ENCODE measurements at places on chromosomes 2 and 18.
A peak's percentile ranks its signal among the peaks of the same experiment; 100 is the strongest.

DNA sequence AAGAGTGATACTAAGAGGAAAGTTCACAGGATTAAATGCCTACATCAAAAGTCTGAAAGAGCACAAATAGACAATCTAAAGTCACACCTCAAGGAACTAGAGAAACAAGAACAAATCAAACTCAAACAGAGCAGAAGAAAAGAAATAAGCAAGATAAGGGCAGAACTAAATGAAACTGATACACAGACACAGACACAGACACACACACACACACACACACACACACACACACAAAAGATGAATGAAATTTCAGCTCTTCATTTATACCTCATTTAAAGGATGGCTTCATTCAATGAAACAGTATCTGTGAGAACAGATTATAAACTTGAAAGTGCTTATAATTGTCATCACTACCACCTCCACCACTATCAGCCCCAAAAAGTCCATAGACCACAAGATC, 428.9 kb downstream of the MBD2 start:
- DNase-seq: no peak

DNA sequence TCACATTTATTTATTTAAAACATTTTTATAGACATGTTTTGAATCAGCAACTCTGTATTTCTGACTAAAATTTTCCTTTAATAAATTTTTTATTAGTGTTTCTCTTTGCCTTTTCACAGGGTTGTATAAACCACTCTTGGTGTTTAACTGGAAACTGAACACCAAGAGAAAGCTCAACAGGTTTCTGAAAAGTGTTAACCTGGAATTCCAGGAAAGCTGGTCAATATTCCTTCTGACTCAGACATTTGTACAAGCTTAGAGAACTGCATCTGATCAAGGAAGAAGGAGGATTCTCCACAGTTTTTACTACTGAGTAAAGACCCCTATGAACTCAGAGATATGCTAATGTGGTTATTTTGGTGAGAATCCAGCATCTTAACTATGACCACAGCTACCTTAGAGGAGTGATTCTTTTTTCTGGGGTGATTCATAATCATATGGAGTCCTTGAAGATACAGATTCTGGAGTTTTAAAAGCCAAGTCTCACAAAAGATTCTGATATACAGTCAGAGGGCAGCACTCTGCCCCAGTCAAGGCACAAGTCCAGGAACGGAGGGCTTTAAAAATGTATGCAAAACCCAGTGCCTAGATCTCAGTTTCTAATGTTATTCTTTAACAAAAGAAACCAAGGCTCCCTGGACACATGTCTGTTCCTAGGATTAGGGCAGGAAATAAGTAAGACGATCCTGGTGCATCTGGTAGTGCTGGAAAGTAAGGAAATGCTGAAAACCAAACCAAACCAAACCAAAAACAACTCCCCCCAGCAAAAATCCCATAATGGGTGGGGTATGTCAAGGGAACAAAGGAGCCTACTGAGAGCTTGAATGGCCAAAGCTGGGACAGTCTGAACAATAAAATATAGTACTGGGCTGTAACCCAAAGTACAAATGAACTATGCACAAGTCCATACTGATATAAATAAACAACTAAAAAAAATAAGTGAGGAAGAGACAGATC, 85.1 kb upstream of the FZD5 start:
- DNase-seq: no peak

- DNase-seq: no peak
Observed at GRCh38 chr2:130259594-130259993, 61.4 kb upstream of the TUBA3E start.

- DNase-seq: no peak
Observed at GRCh38 chr2:229969921-229970320, 47.6 kb downstream of the FBXO36 start.

DNA sequence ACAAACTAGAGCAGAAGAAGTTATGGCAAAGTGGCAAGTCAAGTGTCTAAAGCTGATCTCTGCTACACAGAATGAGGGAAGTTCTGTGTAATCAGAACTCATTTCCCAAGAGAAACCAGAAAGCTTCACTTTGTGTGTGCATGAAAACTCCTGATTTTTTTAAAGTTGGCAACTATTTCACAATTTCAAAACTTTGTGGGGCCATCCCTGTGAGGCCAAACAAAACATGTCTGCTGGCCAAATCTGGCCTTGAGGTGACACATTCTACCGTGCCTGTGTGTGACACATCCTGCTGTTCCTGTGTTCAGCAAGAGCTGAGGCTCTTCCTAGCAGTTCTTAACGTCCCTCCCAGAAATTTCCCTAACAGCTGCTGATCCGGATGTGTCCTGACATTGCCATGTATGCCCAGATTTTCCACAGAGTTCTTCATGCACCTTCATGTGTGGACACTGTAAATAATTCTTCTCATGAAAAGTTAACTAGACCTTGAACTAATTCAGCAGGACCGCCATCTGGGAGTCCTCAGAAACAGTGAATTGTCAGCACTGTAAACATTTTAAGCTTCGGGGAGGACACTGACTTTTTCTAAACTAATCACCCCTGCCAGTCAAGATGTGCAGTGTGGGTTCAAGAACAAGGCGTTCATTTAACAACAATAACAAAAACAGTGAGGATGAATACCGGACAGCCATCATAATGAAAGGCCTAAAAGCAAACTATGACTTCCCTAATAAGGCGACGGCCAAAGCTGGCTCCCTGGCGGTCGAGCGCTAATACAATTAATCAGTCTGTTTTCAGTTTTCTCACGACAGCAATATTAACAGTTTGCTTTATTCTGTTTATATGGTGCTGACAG, 99.0 kb downstream of the PLEKHM3 start:
- DNase-seq: no peak

- DNase-seq: no peak
Observed at GRCh38 chr2:128788636-128789220, 470.1 kb upstream of the HS6ST1 start.

- no peak for DNase-seq
Observed at GRCh38 chr2:192729369-192729768, 534.6 kb upstream of the TMEFF2 start.

DNA sequence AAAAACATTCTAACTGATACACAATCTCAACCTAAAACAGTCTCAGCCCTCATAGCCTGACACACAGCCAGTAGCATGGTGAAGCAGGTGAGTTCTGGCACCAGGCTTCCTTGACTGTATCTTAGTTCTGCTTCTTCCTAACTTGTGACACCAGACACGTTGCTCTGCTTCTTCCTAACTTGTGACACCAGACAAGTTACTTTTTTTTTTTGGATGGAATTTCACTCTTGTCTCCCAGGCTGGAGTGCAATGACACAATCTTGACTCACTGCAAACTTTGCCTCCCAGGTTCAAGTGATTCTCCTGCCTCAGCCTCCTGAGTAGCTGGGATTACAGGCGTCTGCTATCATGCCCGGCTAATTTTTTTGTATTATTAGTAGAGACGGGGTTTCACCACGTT, 6.7 kb upstream of the ATG16L1 start:
- no peak for DNase-seq

DNA sequence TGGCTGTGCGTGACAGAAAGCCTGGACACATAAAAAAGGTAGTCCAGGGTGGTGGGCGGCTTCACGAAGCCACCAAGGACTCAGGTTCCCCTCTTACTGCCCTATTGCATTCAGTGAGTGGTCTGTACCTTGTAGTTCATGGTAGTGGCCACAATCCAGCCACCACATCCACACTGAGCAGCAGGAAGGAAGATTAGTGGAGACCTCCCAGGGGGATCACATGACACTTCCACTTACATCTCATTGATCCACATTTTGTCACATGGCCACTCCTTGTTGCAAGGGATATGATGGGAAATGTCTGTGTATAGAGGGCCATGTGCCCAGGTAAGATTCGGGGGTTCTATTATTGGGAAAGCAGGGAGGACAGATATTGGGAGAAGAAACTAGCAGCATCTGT, 13.7 kb downstream of the IL1R2 start:
- DNase-seq: no peak

GRCh38 chr18:58900015-58900649, 35.5 kb downstream of the ZNF532 start:
- DNase-seq: no peak

DNA sequence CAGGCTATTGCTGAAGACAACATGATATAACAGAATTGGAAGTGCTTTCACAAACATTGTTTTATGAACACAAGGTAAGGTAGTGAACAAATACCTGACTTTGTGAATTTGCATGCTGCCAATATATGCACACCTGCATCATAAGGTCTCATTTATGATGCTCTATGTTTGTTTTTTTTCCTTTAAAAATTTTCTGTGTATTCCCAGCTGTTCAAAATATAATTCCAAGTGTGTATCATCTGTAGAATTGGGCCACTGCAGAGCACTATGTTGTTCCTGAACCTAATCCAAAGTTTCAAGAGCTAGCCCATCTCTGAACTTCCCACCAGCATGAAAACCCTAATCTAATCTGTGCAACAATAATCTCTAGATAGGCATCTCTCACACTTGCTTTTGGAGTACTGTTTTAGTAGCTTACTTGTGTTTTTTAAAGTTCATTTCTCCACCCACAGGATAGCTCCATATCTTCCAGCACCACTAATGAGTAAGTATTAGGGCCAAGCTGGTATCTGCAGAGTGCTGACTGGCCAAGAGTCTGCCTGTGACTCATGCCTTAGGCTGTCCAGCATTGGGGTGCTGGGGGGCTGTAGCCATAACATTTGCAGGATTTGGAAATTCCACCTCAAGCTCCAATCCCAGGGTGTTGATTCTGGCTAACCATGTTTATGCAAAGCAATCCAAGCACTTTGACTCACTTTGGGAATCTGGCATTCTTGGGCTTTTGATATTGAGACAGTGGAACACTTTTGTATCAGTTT, 208.2 kb upstream of the REV1 start:
- DNase-seq: no peak

DNA sequence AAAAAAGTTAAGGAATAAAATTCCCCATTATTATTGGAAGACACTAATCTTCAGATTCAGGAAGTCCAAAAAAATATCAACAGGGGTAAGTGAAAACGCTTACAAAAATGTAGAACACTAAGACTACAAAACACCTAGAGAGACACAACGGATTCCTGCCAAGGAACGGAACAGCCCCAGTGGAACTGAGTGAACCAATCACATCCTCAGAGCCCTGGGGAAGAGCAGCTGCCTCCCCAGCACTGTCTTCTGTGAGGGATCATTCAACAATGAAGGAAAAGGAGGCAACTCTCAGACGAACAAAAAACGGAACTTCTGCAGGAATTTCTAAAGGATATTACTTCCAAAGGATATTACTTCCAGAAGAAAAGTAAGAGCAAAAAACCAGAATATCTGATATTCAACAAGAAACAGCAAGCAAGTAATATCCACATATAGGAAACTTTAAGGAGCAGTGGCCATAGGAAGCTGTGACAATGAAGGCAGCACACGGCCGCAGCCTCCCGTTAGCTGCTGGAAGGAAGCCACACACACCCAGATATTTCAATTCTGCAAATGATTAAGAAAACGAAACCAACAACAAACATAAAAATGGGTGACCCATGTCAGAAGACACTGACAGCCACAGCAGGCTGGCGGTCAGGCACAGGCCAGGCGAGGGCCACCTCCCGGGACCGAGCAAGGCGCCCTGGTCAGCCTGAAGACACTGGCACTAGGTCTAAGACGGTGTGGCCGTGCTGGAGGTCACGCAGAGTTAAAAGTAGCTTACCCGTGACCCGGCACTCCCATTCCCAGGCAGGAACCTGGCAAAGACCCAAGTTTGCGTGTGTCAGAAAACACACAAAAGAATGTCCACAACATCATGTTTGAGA, 81.8 kb downstream of the HDAC4 start:
- DNase-seq: no peak

DNA sequence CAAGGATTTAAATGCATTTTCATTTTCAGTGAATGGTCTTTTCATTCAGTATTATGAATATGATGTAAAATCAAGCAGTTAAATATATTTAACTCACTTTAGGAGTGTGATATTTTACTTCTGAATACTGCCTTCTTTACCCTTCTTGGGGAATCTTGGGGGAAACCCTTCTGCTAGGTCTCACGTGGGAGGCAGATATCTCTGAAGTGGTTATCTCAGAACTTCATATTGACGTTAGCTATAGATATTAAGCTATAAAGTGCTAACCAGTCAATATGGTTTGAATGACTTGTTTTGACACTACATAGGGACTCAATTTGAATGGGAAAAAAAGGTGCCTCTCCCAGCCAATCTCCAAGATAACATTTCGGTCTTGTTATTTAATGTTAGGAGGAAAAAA, 9.8 kb downstream of the REL start:
- no peak for DNase-seq

DNA sequence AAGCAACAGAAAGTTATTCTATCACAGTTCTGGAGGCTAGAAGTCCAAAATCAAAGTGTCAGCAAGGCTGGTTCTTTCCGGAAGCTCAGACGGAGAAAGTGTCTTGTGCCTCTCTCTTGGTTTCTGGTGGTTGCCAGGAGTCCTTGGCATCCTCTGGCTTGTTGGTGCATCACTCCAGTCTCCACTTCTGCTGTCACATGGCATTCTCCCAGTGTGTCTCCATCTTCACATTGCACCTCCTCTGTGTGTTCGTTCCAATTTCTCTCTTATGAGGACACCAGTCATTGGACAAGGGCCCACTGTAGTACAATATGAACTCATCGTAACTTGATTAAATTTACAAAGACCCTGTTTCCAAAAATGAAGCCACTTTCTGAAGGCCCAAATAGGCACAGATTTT, 175.4 kb upstream of the ATP5MC3 start:
- DNase-seq: no peak

- DNase-seq: peak; percentile 53
Observed at GRCh38 chr2:39851651-39852110, 72.6 kb upstream of the THUMPD2 start.

GRCh38 chr18:57404345-57404744, 30.8 kb upstream of the ONECUT2 start:
- DNase-seq: no peak

DNA sequence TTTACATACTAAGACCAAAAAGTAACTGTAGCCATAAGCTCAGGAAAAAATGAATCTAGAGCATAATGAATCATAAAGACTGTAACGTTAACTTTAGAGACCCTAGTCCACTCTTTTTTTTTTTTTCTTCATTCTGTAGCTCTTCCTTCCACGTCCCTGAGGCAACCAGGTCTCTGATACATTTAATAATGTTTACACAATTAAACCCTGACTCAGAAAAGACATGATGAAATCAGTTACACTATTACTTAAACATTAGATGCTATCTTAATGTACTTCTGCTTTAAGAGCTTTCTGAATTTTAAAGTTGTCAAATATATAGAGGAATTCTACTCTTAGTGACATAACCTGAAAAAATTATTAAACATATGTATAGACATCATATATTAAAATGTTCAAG, 1121.5 kb upstream of the DDX18 start:
- no peak for DNase-seq
